Adrenal gland (tissue), 19 donors: ENCODE measurements at places on chromosomes 2 and 18. TPM values are rescaled to one million over a fixed set of nuclear protein-coding genes. Genes with fewer than 3 reads are reported as not detected.

The CD226 gene
- 3.2 TPM for total RNA-seq

DNA sequence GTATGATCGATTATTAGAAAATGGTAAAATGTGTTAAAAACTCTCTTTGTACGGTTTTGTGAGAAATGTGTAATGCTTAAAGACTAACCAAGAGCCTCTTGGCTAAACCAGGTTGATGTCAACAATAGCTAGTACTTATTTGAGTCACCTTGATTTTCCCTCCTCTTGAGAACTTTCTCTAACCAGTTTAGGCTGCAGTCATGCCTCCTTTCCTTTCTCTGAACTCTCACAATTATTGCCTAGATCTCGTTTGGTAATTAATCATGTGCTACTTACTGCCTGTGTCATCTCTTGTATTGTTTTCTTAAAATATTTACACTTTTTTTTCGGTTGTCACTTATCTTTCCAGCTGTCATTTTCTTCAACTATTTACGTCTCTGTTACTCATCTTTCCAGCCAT, 1.1 kb upstream of the EPC2 start:
- H3K36me3 ChIP-seq: no peaks in the 10 kb centered on the region
- peaks cover 30% of the 10 kb centered on the region for H3K4me1 ChIP-seq
- no peak overlapping the region for H3K4me3 ChIP-seq

The SLC4A3 gene
- 32.8 TPM for total RNA-seq

The LYG2 gene
- total RNA-seq: not detected

The GPR35 gene
- total RNA-seq: 0.96 TPM

The SFXN5 gene
- total RNA-seq: 17.6 TPM

- no peaks in the 10 kb centered on the region for H3K36me3 ChIP-seq
- peaks cover 3% of the 10 kb centered on the region for H3K27me3 ChIP-seq
- no peak overlapping the region for H3K27ac ChIP-seq
- peaks cover 17% of the 10 kb centered on the region for H3K4me1 ChIP-seq
- peak overlapping the region; percentile 1 for H3K4me3 ChIP-seq
Observed at GRCh38 chr2:73174941-73175662, 27.3 kb upstream of the NOTO start.

The COLEC11 gene
- total RNA-seq: 55.6 TPM

The DAW1 gene
- total RNA-seq: not detected

The GAL3ST2 gene
- total RNA-seq: 0.83 TPM

DNA sequence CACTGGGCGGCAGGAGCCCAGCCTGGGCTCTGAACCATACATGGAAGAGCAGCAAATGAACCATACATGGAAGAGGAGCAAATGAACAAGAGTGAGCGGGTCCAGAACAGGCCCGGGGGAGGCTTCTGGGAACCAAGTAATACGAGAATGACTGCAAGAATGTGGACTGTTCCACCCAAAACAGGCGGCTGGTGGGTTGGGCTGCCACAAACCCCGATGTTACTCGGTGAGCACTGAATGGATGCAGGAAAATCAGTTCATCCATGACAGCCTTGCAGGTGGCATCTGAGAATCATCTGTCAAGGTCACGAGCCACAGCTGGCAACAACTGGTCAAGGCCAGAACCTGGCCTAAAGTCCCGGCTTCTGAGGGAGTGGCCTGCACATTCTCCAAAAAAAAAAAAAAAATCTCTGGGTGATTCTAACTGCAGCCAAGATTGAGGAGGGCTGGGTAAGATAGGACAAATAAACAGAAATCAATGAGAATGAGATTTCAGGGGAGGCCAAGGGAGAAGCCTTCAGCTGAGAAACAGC, 106.1 kb downstream of the ZNF516 start:
- no peak for DNase-seq
- H3K27me3 ChIP-seq: no peaks in the 10 kb centered on the region
- peaks cover 19% of the 10 kb centered on the region for H3K4me1 ChIP-seq
- no peak overlapping the region for H3K27ac ChIP-seq

The DBI gene
- 91.8 TPM for total RNA-seq

DNA sequence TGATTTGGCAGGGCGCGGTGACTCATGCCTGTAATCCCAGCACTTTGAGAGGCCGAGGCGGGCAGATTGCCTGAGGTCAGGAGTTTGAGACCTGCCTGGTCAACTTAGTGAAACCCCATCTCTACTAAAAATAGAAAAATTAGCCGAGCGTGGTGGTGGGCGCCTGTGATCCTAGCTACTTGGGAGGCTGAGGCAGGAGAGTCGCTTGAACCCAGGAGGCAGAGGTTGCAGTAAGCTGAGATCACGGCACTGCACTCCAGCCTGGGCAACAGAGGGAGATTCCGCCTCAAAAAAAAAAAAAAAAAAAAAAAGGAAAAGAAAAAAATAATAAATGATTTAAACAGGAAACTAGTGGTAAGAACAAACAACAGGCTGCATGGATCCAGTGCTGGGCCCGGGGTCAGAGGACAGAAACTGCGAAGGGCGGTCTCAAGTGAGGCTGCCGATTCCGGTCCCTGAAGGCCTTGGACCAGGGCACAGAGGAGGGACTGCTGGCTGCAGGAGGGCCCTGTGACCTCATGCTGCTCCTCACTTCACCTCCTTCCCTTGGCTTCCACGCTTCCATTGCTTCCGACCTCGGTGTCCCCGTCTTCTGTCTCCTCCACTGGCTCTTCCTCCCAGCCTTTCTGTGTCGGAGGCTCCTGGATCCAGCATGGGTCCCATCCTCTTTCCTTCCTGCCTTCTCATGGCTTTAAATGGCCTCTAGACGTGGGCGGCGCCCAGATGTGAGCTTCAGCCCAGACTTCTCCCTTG, 2.1 kb upstream of the GRHL1 start:
- no peaks in the 10 kb centered on the region for H3K36me3 ChIP-seq
- no peak overlapping the region for H3K27ac ChIP-seq
- H3K4me1 ChIP-seq: peaks cover 21% of the 10 kb centered on the region
- no peak overlapping the region for H3K4me3 ChIP-seq
- H3K27me3 ChIP-seq: no peaks in the 10 kb centered on the region

GRCh38 chr2:240823449-240824336, 3.7 kb upstream of the KIF1A start:
- no peak overlapping the region for H3K4me3 ChIP-seq
- no peak overlapping the region for H3K27ac ChIP-seq
- H3K27me3 ChIP-seq: peaks cover 83% of the 10 kb centered on the region
- no peaks in the 10 kb centered on the region for H3K4me1 ChIP-seq

The MARS2 gene
- 24.9 TPM for total RNA-seq

DNA sequence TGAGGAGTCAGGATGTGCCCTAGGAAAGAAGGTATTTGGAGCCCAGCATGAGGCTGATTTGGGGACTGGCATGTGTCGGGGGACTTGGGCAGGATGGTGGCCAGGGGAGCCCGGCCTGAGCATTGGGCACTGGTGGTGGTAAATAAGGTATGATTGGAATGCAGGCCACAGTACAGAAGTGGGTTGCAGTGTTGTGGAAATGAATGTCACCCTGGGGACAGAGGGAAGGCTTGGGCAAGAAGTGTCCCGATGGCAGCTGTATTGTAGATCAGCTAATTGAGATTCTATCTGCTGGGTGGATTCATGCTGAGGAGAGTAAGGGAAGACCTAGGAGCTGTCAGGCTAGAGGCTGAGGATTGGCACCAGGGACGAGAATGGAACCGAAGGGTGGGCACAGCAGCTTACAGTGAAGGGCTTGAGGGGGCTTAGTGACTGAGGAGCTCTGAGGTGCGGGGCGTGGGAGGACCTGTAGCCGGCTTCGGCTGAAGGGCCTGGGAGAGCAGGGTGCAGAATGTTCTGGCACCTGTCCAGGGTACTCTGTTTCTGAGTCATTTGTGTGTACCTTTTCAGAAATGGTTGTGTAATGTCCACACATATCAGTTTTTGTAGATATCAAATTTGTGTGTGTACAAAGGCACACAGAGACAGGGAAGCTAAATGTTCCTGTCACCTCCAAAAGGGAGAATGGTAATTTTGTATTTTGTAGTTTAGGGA, 170.2 kb downstream of the PRKCE start:
- H3K4me3 ChIP-seq: no peak overlapping the region
- no peaks in the 10 kb centered on the region for H3K36me3 ChIP-seq
- peak; percentile 76 for DNase-seq
- peaks cover 13% of the 10 kb centered on the region for H3K4me1 ChIP-seq
- H3K27me3 ChIP-seq: no peaks in the 10 kb centered on the region

DNA sequence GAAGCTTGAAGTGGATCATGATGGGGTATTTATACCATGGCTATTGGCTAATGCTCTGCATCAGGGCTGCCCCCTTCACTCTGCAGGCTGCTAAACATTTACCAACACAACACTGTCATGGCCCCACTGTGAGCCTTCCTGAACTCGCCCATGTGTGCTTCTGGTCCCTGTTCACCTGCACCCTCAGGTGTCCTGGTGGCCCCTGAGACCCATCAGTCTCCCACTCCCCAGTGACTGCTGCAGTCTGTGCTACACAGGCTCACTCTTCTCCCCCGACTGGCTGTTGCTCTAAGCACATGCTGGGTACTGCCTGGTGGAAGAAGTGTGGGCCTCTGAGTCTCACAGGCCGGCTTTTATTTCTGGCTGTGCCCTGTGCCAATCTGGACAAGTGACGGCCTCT, 183.0 kb upstream of the HS6ST1 start:
- H3K27me3 ChIP-seq: no peaks in the 10 kb centered on the region
- H3K4me1 ChIP-seq: no peaks in the 10 kb centered on the region
- H3K27ac ChIP-seq: no peak overlapping the region
- peak; percentile 12 for DNase-seq
- H3K4me3 ChIP-seq: no peak overlapping the region

DNA sequence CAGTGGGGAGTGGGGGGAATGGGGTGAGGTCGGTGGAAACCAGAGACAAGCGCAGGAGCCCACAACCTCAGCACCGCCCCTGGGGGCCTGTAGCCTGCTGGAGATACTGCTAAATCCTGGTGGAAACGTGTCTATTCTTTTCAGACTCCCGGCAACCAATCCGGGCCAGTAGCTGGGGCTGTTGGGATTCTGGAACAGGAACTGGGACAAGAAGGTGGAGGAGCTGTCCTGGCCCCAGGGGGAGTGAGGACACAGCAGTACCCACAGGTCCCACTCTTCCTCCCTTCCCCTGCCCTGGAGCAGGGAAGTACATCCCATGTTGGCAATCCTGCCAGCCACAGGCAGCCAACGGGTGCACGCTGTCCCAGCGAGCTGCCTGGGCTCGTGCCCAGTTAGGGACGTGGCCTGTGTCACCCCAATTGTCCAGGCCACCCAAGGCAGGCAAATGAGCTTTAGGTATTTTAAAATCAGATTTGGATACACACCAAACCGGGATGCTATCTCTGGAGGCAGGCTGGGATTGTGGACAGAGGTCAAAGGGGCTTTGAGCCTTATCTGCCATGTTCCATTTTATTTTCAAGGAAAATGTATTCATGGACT, 51.8 kb downstream of the HS1BP3 start:
- no peaks in the 10 kb centered on the region for H3K36me3 ChIP-seq
- H3K27me3 ChIP-seq: no peaks in the 10 kb centered on the region
- H3K4me3 ChIP-seq: no peak overlapping the region
- peaks cover 28% of the 10 kb centered on the region for H3K4me1 ChIP-seq
- peak; percentile 86 for DNase-seq

The IL1F10 gene
- total RNA-seq: not detected

The FBXO36 gene
- 6.1 TPM for total RNA-seq

The CYP1B1 gene
- total RNA-seq: 34.0 TPM

GRCh38 chr2:105655244-105655643, 89.5 kb upstream of the NCK2 start:
- no peak overlapping the region for H3K27ac ChIP-seq
- no peak overlapping the region for H3K4me3 ChIP-seq
- DNase-seq: no peak
- H3K27me3 ChIP-seq: no peaks in the 10 kb centered on the region

GRCh38 chr2:43218702-43219382, 7.6 kb downstream of the ZFP36L2 start:
- no peaks in the 10 kb centered on the region for H3K27me3 ChIP-seq
- H3K27ac ChIP-seq: peak overlapping the region; percentile 99
- DNase-seq: peak; percentile 81
- peaks cover 51% of the 10 kb centered on the region for H3K4me1 ChIP-seq
- H3K36me3 ChIP-seq: no peaks in the 10 kb centered on the region

The KRTCAP3 gene
- 7.1 TPM for total RNA-seq

DNA sequence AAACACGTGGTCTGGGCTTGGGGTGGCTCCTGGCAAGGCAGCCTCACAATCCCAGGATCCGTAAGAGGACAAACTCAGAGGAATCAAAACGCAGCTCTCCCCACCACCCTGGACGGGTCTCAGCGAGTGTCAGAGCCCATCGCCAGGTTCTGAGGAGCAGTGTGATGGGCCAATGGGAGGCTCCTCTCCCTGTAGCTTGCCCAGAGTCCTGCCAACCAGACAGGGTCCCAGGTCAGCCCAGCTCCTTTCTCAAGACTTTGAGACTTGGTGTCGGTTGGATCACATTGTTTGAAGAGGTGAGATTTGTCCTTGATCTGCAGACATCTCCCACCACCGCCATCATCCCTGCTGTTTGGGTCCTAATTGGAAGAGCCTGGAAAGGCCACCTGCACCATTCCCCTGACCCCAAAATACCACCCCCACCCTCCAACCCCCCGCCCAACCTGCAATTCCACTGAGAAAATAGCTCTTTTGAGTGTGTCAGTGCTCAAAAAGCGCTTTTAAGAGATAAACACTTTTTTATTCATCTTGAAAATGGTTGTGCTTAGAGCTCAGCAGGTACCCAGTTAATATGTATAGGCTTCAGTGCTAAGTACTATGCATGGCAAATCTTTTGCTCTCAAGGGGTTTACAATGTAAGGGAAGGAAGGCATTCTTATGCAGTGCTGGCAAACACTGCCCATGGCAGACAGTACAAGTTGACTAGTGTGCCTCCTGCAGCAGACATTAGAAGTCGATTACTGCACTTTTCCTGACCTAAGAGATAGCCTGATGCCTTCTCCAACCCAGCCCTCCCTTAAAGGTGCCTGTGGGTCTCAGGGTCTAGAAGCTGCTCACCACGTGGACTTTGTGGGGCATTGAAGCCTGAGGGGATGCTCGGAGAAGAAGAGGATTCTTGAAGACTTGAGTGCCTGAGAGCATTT, 50.6 kb downstream of the GLI2 start:
- H3K4me1 ChIP-seq: peaks cover 7% of the 10 kb centered on the region
- H3K27ac ChIP-seq: no peak overlapping the region
- H3K4me3 ChIP-seq: no peak overlapping the region
- no peaks in the 10 kb centered on the region for H3K36me3 ChIP-seq

The INHA gene
- 32.4 TPM for total RNA-seq

The ACMSD gene
- 1.9 TPM for total RNA-seq

- H3K27me3 ChIP-seq: no peaks in the 10 kb centered on the region
- DNase-seq: no peak
- H3K27ac ChIP-seq: no peak overlapping the region
Observed at GRCh38 chr2:230541934-230542380, 126.0 kb downstream of the SP100 start.

The DPP4 gene
- 28.0 TPM for total RNA-seq
